Left ventricle myocardium inferior (tissue), 1 donor: ENCODE measurements at places on chromosomes 2 and 18. TPM values are rescaled to one million over a fixed set of nuclear protein-coding genes. Genes with fewer than 3 reads are reported as not detected.

The CHRNG gene
- not detected for total RNA-seq

The ST6GAL2 gene
- total RNA-seq, result 0.41 TPM

The ELOA2 gene
- not detected for total RNA-seq

The WDR54 gene
- 2.9 TPM for total RNA-seq

The PASK gene
- 3.4 TPM for total RNA-seq

The GNLY gene
- 1.5 TPM for total RNA-seq

The NEU4 gene
- not detected for total RNA-seq

The CCDC148 gene
- 0.30 TPM for total RNA-seq

The IL1B gene
- 0.27 TPM for total RNA-seq

The CPO gene
- total RNA-seq, result 0.25 TPM

The AQP12B gene
- not detected for total RNA-seq

The SOCS6 gene
- total RNA-seq, result 20.2 TPM

The DPP4 gene
- total RNA-seq, result 4.4 TPM

DNA sequence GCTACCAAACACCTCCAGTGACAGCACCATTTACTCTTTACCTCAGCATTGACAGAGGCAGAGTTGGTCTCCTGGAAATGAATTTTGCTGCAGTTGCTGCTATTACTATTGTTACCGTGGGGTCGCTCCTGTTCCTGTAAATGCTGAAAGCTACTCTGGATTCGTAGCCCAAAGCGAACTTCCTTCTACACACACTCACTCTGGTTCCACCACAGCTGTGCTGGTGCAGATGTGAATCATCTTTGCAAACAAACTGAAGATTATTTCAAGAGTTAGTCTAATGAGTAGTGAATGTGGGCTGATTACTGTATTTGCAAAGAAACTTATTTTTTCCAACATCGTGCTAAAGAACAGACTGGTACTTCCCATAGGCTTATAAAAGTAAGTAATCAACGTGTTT, 304.0 kb downstream of the LPIN1 start:
- no peak for DNase-seq

- DNase-seq, result no peak
Observed at GRCh38 chr18:75694292-75694691, 266.8 kb upstream of the SMIM21 start.

- DNase-seq, result no peak
Observed at GRCh38 chr18:13597068-13597467, 129.3 kb downstream of the FAM210A start.

DNA sequence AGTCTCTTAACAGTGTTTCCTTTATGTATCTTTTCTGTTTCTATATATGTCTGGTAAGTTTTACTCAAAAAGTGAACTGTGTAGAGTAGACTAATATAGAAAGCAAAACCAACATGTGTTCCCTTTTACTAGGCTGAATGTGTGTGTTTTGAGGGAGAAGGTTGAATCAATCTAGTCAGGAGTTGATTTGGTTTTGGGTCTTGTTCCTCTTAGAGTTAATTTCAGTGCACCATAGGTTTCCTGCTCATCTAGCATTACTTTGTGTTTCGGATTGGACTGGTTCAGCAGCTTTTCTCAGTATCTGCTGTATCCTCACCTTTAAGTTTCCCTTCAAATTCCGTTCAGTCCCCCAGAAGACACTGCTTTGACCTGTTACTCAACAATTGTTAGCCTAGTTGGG, 52.0 kb upstream of the TRIM43 start:
- no peak for DNase-seq

DNA sequence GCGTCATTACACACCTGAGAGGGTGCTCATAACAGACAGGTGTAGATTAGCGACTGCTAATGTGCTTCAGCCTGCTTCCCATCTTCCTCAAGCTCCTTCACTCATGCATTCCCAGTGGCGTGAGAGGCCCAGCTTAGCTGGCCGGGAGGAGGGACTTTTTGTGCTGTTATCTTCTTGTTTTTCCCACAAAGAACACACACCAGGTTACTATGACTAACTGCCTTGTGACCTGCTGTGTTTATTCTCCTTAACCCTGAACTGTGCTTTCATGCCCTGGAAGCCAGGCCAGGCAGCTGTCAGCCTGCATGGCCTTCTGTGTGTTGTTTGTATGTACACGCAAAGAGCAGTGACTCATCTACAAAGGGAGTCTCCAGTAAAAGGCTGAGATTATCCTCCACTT, 143.8 kb downstream of the PIEZO2 start:
- no peak for DNase-seq

DNA sequence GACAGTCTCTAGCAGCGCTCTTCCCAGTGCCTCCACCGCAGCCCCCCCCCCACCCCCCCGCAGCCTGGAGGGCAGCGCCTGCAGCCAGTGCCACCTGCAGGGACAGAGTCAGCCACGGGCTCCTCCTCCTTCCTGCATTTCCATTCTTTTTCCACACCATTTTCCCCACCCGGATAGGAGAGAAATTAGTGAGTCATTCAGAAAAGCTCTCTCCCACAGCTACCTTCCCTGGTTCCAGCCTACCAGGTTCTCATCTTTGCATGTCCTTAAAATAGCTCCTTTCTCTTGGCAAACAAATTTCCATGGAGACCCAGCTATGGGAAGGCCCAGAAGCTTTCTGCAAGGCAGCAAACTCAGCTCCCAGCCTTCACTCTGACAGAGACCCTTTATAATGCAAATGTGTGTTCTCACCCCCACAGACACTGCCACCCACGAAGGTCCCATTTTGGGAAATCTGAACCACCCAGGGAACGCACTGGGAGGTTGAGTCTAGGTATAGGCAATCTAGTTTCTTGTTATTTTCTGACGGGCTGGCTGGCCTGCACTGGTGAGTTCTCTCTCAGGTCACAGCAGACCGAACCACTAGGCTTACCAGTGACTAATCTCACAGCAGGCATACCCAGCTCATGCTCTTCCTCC, 41.8 kb upstream of the ATG16L1 start:
- DNase-seq, result no peak

- DNase-seq, result no peak
Observed at GRCh38 chr2:76247006-76247405, 536.3 kb upstream of the GCFC2 start.

DNA sequence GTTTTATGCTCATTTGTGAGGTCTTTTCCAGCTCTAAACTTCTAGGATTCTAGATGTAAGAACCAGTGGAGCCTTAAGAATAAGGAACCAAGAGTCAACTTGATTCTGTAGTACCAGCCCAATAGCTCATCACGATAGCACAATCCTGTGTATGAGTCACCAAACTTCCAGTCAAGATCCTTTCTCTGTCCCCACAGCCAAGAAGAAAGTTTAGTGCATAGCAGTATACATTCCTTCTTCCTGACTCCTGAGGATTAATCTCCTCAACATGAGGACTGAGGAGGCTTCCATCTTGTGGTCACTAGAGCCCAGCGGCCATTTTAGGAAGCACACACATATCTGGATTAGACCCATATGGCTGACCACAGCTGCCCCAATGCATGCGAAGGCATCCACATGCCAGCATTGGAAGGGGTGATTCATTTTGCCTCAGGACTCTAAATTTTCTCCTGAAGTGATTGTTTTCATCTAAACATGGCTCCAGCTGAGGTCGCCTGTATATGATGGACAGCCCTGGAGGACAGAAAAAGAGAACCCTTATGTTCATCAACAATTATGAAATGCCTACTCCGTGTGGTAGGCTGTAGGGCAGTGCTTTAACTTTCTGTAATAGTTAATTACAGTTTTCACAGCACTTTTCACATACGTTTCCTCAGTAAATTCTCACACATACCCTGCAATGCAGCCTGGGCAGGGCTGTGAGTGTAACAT, 53.5 kb downstream of the RASGRP3 start:
- DNase-seq, result no peak
